CD4-positive, CD25-positive, alpha-beta regulatory T cell (primary cell): ENCODE measurements at places on chromosomes 5 and 9. TPM values are rescaled to one million over a fixed set of nuclear protein-coding genes. Genes with fewer than 3 reads are reported as not detected.

GRCh38 chr9:91159664-91160121 lies 202.0 kb downstream of the AUH start:
- DNase-seq, result no peak

Gene CFAP157
- not detected for total RNA-seq

Gene SPATA31D4
- not detected for total RNA-seq

Gene NDUFA8
- total RNA-seq, result 10.7 TPM

DNA sequence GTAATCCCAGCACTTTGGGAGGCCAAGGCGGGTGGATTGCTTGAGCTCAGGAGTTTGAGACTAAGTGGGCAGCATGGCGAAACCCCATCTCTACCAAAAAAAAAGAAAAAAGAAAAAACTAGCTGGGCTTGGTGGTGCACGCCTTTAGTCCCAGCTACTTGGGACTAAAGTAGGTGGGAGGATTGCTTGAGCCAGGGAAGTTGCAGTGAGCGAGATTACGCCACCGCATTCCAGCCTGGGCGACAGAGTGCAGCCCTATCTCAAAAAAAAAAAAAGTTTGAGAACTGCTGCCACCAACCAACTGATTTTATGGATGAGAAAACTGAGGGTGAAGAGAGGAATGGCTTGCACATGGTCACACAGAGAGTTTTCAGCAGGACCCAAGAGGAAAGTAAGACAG lies 175.1 kb downstream of the DOCK8 start:
- DNase-seq, result no peak

- no peak for DNase-seq
Measured at GRCh38 chr5:72482046-72482445, 25.2 kb downstream of the ZNF366 start.

Gene GAS1
- 0.12 TPM for total RNA-seq

Gene DMRT3
- total RNA-seq, result not detected

GRCh38 chr9:89529243-89530035 lies 31.5 kb upstream of the SEMA4D start:
- DNase-seq, result no peak

DNA sequence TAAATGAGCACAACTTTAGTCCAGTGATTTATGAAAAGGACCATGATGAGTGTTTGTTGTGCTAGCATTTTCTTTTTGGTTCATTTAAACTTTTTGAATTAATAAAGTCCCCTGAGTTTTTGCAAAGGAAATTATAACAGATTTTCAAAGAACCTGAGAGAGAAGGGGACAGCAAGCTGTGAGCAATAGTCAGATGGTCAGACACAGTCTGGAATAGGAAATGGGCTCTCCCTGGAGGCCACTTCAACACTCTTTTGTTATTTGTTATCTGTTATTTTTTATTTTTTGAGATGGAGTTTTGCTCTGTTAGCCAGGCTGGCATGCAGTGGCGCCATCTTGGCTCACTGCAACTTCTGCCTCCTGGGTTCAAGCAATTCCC lies 171.1 kb downstream of the ARHGEF28 start:
- no peak for DNase-seq

DNA sequence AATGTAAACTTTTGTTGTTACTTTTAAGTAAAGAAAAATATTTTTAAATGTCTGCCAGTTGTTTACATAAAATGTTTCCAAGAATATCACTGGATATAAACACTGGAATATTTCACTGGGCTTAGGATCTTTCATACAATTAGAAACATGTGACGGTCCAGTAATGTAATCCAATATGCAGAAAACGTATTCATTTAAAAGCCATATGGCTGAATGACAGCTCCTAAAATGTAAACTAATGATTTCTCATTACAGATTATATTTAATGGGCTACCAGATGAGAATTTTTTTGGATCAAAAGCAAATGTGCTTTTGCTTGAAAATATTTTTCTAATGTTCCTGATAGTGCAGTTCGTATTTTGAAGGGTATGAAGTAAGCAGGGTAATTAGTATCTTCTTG lies 124.3 kb downstream of the TTC39B start:
- DNase-seq, result no peak

Gene GDNF
- total RNA-seq, result not detected

DNA sequence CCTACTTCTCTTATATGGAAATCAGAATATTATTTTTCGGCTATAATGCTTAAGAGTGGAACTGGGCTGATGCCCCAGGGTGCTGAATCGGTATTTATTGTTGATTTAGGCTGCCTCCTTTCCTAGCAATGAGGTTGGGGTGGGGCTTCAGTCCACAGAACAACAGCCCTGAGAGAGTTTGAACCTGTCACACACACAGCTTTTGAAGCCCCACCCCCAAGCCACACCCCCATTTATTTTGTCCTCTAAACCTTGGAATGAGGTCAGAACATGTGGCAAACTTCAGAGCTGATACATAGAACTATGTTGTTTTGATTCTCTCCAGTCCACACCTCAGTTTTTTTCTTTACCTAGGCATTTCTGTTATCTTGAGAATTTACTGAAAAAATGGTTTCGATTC lies 51.7 kb upstream of the CAMK4 start:
- no peak for DNase-seq

Gene EIF4E1B
- total RNA-seq, result not detected

Gene SIT1
- total RNA-seq, result 76.9 TPM

- DNase-seq, result no peak
Measured at GRCh38 chr9:15268317-15268716, 38.7 kb downstream of the TTC39B start.

- DNase-seq, result no peak
Measured at GRCh38 chr9:125332527-125332926, 70.9 kb downstream of the GAPVD1 start.

Gene TRIM7
- 0.72 TPM for total RNA-seq

DNA sequence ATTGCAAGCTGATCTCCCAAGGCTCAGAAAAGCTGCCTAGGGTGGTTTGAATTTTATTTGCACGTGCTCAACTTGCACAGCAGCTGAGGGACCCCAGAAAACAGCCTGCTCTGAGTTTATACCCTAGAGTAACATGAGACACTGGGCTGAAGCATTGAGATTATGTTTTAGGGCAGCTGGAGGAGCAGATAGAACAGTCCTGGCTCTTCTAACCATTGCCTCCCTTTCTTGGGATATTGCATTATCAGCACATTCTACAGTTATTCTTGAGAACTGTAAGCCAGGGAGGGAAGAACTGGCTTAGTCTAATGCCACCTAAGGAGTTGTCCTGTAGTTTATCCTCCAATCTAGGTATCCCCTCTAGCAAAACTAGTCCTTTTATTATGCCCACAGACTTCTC lies 10.3 kb downstream of the SMC2 start:
- no peak for DNase-seq

DNA sequence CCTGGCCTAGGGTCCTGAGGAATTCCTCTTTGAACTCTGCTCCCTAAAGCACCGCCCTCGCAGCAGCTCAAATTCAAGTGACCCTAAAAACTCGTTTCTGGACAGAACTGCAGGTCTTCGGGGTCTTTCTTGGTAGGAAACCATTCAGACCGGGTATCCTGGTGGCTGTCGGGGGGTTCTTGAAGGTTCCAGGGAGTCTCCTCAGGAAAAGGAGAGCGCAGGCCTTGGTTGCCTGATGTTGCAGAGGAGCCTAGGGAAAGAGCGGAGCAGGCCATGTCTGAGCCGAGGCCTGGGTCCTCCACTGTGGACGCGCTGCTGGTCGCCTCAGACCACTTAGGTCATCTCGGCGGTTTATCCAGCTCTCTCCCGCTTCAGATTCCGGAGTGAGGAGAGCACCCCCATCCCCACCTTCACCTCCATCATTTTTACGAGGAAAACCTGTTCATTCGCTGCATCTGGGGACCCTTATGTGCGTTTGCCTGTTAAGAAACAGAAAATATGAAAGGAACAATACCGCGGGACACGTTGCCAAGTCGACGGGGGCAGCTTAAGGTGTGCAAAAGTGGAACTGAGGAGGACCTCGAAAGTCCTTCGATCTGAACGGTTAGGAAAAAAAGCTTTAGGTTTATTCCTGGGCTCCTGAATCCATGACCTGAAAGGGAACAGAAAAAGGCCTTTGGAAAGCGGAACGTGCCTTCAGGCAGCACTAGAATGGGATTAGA lies 299.4 kb downstream of the PARP8 start:
- DNase-seq, result no peak
